CD8-positive, alpha-beta memory T cell (primary cell): ENCODE measurements at places on chromosomes 13 and 19. TPM values are rescaled to one million over a fixed set of nuclear protein-coding genes. Genes with fewer than 3 reads are reported as not detected.

The PEX11G gene
- polyA plus RNA-seq = 1.7 TPM

The PALM gene
- polyA plus RNA-seq = not detected

The FOXA3 gene
- polyA plus RNA-seq = not detected

DNA sequence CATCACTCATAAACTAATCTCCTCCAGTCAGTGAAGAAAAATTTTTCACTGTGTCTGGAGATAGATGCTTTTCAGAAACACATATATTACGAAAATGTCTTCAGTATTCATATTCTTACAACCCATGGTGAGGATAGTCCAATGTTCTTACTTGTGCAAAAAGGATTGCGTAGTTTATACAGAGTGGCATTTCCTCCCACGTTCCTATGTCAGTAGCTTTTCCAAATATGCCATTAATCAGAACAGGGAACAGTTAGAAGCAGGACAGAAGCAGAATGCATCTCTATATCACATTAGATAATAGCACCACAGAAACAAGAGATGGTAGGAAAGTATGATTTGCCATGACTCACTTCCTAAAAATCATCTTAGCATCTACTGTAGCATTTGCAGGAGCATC is 282.9 kb downstream of the SLITRK5 start:
- DNase-seq = no peak
- H3K36me3 ChIP-seq = no peaks in the 10 kb centered on the region
- no peaks in the 10 kb centered on the region for H3K4me1 ChIP-seq

DNA sequence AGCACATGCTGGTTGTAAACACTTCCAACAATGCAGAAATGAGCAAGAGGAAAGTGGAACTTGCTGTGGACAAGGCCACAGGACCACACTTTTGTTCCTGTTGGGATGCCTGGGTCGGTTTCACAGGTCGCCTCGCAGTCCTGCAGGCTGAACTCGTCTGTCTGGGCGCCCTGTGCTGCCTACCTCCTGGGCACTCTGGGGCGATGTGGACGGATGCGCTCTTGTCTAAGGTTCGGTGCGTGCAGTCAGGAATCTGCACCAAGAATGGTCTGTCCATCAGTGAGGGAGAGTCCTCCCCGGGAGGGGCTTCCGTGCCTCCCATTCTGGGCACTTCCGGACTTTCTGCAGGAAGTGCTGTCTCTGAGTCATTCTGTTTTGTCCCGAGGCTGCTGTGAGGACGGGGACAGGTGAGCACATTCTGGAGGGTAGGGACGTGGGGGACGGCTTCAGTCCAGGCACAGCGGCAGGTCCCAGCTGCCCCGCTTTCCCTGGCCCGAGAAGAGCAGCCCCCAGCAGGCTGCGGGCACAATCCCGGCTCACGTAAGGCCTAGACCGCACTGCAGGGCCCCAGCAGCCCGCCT is 24.1 kb upstream of the SLITRK1 start:
- H3K27ac ChIP-seq = no peak overlapping the region
- DNase-seq = no peak
- no peak overlapping the region for H3K4me3 ChIP-seq
- H3K36me3 ChIP-seq = no peaks in the 10 kb centered on the region

DNA sequence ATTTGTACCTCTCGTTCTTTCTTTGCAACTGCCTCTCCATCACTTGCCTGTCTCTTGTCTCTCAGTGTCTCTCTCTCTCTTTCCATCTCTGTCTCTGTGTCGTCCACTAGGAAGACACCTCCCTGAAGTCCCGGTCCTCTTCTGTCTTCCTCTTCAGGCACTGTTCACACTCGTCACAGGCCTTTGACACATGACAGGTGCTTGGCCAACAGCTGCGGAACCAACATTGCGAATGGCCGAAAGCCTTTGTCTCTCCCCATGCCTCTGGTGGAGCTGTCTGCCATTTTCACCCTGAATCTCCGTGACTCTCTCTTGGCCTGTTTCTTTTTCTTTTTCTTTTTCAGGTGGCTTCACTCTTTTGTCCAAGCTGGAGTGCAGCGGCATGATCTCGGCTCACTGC is 2.8 kb downstream of the HIPK4 start:
- H3K4me1 ChIP-seq = no peaks in the 10 kb centered on the region
- H3K27ac ChIP-seq = no peak overlapping the region
- no peaks in the 10 kb centered on the region for H3K27me3 ChIP-seq
